Hepatic stellate cell (primary cell): ENCODE measurements at places on chromosomes 3 and 15.
A peak's percentile ranks its signal among the peaks of the same experiment; 100 is the strongest.

GRCh38 chr3:141412936-141413354 lies 44.6 kb downstream of the ZBTB38 start:
- no peak for DNase-seq

- no peak for DNase-seq
These were observed 113.8 kb upstream of the LINGO1 start for GRCh38 chr15:77746254-77747174.

DNA sequence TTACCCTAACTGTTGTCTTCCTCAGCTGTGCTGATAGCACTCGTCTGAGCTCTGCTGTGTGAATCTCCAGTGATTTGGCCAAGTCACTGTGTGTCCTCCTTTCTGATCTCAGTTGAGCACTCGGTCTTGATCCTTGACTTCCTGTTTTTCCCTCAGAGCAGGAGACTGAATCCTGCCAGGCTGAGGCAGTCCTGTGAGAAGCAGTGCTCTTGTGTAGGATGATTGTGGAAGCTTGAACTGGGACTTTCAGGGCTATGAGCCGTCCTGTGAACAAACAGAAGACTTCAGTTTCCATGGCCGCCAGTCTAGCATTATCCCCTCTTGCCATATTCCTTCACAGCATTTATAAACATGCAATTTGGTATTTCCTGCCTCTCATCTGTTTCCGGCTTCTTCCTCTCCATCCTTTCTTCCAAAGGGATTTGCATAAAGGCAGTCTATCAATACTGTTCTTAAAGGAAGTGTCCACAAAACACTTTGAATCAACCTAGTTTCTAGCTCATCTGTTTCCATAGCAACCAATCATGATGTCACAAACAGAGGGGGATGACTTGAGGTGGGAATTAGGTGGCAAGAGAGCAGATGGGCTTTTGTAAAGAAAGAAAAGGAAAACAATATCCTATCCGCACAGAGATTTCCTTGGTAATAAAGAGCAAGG lies 237.2 kb downstream of the AGBL1 start:
- no peak for DNase-seq

- no peak for DNase-seq
These were observed 818.5 kb downstream of the TBL1XR1 start for GRCh38 chr3:176378789-176379188.

- no peak for DNase-seq
These were observed 19.4 kb upstream of the SERPINI2 start for GRCh38 chr3:167493244-167493643.

- DNase-seq = no peak
These were observed 12.1 kb upstream of the THSD4 start for GRCh38 chr15:71103102-71103676.

- no peak for DNase-seq
These were observed 214.5 kb downstream of the SLC9A9 start for GRCh38 chr3:143633816-143634215.

DNA sequence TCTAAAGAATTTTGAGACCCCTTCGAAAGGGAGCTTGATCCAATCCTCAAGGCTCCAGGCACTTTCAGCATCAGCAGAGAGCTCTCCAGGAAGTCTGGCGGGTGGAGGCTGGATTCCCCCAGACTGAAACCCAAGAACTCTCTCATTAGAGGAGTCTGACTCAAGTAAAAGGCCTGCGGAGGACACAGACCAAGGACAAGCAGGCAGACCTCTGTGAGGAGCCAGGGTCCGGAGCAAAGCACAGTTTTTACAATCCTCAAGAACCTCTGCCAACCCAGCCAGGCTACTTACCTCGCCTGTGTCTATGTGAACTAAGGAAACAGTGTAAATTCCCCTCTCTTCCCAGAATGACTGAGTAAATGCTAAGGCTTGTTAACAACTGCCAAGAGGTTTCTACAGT lies 86.2 kb downstream of the FBN1 start:
- no peak for DNase-seq

DNA sequence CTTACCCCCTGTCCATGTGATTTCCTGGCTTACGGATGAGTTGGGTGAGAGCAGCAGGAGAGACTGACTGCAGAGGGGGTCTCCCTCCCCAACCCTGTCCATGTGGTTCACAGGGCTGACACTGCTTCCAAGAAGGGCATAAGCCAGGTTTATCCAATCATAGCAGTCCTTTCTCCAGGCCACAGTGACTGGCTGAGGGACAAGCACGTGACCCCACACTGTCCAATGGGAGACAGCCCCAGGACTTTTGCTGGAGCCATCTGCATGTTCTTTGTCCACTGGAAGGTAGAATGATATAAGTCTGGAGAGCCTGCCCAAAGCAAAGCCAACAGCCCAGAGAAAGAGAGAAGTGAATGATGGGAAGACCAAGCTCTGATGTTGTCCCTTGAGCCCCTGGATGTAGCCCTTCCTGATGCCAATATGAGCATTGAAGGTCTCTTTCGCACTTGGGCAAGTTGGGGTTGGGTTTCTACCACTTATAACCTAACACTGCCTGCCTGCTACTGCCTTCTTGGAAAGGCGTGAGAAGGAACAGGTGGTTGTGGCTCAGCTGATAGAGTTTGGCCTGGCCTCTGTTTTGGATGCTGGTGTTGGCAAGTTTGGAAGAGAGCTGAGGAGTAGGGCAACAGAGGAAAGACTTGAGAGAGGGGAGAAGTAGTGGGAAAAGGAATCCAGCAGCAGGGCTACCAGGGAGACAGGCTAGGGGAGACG lies 41.3 kb upstream of the GRIP2 start:
- no peak for DNase-seq

DNA sequence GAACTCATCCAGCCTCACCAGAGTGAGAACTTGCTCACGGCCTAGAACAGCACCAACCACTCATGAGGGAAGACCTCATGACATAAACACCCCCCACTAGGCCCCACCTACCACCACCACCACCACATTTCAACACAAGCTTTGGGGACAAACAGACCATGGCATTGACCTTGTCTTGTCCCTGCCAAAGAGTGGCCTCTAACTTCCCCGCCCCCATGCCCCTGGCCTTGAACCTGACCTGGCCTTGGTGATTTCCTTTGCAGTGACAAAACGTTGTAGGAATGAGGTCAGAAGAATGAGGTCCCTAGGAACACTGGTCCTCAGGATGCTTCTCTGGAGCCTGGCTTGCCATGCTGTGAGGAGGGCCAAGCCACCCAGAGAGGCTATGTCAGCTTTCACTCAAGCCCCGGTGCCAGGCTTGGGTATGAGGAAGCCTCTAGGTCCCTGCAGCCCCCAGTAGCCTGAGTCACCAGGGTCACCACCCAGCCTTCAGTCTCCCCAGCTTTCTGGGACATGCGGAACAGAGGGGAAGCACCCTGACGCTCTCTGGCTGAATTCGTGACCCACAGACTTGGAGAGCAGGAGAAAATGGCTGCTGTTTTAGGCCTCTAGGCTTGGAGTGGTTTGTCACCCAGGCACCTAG lies 57.9 kb downstream of the TPRA1 start:
- DNase-seq = no peak

GRCh38 chr3:23071758-23072157 lies 131.4 kb upstream of the UBE2E2 start:
- DNase-seq = no peak

- peak; percentile 64 for DNase-seq
These were observed 81.4 kb downstream of the DNAJB8 start for GRCh38 chr3:128385080-128385832.

DNA sequence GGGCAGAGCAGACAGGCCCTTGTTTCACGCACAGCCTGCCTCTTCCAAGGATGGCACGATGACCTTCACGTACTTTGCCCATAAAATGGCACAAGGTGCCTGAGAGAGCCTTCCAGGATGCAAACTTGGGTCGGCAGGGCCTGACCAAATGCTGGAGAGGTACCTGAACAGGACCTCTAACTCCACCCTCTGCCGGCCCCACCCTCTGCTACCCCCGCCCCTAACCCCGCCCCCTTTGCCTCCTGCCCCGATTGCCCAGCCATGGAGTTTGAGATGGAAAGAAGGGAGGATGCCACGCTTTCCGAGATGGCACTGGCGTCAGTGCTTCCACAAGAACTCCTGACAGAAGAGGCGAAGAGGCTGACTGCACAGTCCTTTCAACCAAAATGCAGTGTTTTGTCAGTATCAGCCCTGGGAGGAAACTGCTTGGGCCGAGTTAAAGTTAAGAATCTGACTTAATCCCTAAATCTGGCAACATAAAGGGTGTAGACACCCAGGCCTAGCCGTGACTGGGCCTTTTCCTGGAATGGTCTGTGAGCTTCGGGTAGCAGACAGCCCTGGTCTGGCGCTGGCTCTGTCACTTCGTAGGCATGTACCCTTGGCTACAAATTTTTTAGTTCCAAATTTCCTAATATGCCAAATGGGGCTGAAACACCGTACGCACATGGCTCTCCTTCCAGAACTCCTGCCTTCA lies 230.3 kb upstream of the RGMA start:
- no peak for DNase-seq

DNA sequence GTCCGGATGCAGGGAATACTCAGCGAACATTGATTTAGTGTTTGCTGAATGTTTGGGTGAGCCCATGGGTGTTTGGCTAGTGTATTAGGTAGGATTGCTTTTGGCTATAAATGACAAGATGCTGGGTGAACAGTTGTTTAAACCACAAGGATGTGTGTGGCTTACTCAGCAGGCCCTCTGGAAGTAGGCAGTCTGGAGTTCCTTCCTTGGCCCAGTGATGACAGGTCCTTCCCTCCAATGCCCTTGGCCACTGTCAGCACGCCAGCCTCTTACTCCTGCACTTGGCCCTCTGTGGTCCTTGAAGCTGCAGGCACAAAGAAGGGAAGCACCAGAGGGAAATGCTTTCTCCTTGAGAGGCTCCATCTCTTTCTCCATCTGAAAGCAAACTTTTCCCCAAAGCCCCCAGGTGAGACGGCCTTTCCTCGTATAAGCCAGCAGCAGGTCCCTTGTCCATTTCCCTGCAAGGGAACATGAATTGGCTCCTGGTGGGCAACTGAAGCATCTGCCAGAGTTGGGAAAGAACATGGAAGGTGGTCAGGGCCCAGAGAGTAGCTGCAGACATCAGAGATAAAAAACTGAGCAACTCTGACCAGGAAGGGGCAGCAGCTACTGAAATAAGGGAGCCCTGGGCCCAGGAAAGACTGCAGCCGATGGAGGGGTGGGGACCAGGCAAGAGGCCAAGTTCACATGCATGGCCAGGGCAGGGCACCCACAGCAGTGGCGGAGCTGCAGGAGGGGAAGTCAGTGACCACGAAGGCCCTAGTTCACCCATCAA lies 105.0 kb downstream of the TPRA1 start:
- no peak for DNase-seq

DNA sequence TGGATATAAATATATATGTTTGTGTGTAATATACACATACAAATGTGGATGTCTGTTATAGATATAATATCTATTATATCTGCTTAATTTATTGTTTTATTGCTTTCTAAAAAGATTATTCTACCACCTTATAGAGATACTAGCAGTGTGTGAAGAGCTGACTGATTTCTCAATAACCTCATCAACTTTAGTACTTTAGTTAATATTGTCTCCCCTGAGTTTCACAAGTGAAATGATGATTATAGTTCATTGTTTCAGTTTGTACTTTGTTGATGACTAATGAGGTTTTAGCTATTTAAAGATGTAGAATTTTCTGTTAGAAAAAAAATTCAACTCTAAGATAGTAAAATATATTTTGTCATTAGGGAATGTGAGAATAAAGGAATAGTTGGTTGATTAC lies 11.4 kb downstream of the RSRC1 start:
- no peak for DNase-seq

DNA sequence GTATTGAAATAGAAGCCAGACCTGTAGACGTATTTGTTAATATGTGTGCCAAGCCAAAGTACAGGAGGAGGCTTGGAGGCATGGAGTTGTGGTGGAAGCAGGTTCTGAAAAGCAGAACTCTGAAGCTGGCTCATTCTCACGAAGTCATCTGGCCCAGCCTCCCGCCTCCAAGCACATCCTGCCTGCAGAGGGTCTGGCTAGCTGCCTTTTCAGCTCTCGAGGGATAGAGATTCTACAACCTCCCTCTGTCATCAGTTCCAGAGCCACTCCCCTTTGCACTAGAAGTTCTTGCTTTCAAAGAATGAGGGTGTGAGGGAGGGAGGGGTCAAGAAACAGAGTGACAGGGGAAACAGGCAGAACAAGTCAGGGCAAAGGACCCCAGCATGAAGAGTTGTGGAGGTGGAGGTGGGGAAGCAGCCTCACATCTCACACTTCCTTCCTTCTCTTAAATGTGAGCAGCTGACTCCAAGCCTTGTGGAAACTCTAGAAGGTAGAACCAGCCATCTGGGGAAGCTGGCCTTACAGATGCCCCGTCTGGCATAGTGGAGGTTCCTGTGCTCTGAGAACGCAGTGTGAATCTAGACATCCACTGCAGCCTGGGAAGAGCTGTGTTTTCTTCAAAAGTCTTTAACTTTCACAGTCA lies 95.3 kb downstream of the SLC49A4 start:
- DNase-seq = no peak

- DNase-seq = peak; percentile 38
These were observed 722 bp upstream of the ZXDC start for GRCh38 chr3:126476166-126477060.

DNA sequence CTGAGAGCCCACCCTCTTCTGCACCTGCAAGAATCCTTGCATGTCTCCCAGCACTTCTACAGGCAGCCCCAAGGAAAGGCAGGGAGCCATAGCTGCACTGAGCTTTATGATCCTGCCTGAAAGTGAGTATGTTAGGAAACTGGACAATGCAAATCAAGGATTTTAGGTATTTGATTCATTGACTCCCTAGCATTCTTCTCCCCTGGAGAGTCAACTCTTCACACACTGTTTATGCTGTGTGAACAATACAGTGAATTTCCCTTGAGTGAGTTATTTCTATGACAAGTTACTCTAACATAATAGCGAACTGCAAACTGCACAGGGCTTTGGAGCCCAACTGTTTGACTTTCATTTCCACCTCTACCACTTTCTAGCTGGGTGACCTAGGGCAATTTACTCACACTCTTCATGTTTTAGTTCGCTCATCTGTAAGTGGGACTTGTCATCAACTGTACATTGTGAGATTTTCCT lies 96.0 kb upstream of the PHLDB2 start:
- no peak for DNase-seq

GRCh38 chr15:47587940-47588802 lies 129.1 kb upstream of the SEMA6D start:
- no peak for DNase-seq

DNA sequence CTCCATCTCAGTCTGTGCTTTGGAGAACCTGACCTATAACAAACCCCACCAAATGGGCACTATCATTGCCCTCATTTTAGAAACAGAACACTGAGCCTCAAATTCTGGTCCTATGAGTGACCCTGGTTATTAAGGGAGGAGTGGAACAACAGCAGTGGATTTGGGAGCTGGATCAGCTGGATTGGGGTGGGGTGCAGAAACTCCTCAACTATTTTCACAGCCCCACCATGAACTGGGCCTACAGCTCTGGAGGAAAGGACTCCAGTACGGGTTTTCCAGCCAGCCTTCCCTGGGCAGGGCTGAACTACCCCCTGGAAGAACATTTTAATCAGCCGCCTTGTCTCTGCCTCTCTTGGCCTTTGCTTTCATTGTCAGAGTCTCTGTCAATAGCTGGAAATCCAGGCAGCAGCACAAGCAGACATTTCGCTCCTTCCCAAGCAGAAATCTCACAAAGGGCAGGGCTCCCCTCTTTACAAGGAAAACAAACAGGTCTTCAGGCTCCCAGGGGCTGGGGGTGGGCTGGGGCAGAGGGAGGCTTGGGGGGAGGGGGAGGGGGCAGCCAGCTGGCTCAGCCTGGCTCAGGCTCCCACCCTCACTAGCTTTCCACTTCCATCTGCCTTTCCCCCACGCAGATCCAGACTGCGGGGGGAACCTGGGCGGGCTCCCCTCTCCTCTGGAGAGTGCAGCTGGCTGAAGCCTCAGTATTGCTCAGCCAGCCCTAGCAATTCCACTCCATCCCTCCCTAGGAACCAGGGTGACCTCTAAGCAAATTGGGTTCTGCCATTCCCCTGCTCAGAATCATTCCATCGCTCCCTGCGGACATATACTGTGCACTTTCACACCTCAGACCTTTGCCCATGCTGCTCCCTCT lies 13.7 kb upstream of the TLE3 start:
- no peak for DNase-seq
